ENCODE measurements at places on chromosomes 5 and 9.

GRCh38 chr5:67004730-67005350 lies 191.8 kb downstream of the CD180 start:
- DNase-seq, result no peak

GRCh38 chr9:114266969-114267368 lies 55.9 kb upstream of the ORM1 start:
- no peak for DNase-seq

DNA sequence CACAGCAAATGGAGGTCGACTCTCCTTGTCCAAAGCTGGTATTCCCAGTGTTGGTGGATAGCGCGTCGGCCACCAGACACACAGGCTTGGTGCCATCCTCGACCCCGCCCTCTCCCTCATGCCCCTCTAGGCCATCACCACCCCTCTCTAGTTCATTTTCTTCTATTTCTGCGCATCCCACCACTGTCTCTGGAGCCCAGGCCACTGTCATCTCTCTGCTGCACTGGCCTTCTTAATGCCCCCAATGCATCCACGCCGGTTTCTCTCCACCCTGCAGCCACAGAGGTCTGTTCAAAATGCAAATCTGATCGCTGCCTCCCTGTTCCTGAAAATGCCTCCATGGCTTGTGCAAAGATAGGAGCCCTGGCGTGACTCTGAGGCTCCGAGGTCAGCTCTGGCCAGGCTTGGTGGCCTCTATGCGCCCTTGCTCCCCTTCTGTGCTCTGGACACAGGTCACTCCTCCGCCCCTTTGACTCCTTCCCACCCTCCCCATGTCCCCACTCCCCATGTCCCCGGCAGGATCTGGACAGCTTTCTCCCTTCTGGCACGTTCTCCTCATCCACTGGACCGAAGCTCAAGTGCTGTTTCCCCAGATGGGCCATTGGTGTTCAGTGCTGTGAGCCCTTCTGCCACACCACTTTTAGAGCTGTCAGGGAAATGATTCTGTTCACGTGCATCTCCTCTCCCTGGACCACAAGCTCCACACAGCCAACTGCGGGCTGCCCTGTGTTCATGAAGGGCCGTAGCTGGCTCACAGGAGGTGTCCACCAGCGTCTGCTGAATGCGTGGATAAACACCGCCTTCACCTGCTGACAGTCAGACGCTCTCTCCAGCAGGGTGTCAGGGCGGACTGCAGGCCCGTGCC lies 59.5 kb upstream of the RNF130 start:
- DNase-seq, result no peak

- peak; percentile 91 for DNase-seq
Observed at GRCh38 chr9:127937388-127938297, at the start of gene DPM2. TSS of gene DPM2 (minus strand) at chr9:127937854. CDS start at chr9:127937820, 34 bp downstream.

GRCh38 chr5:169165052-169165451 lies 135.9 kb downstream of the SLIT3 start:
- DNase-seq, result no peak

GRCh38 chr5:20605732-20606525 lies 617.9 kb upstream of the CDH18 start:
- no peak for DNase-seq

GRCh38 chr9:87346061-87346665 lies 151.5 kb upstream of the DAPK1 start:
- no peak for DNase-seq

- DNase-seq, result no peak
Observed at GRCh38 chr9:14097666-14098415, 216.1 kb downstream of the NFIB start.

- DNase-seq, result no peak
Observed at GRCh38 chr5:173294673-173295320, 33.4 kb downstream of the STC2 start.

GRCh38 chr9:88462191-88462590 lies 72.8 kb upstream of the NXNL2 start:
- no peak for DNase-seq

DNA sequence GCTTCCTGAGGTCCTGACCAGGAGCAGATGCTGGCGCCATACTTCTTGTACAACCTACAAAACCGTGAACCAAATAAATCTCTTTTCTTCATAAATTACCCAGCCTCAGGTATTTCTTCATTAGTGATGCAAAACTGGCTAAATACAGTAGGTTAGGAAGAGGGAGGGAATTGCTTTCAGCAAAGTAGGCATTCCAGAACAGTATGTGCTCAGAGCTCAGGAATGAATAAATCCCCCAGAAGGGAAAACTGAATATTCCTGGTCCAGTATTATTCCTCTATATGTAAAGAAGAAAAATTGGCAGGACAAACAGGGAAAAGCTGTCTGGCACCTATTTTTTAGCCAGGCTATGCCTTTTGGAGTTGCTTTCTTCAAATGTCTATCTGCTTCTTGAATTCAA lies 577.1 kb downstream of the PSAT1 start:
- DNase-seq, result no peak

- DNase-seq, result no peak
Observed at GRCh38 chr5:2556375-2556966, 195.0 kb downstream of the IRX2 start.

DNA sequence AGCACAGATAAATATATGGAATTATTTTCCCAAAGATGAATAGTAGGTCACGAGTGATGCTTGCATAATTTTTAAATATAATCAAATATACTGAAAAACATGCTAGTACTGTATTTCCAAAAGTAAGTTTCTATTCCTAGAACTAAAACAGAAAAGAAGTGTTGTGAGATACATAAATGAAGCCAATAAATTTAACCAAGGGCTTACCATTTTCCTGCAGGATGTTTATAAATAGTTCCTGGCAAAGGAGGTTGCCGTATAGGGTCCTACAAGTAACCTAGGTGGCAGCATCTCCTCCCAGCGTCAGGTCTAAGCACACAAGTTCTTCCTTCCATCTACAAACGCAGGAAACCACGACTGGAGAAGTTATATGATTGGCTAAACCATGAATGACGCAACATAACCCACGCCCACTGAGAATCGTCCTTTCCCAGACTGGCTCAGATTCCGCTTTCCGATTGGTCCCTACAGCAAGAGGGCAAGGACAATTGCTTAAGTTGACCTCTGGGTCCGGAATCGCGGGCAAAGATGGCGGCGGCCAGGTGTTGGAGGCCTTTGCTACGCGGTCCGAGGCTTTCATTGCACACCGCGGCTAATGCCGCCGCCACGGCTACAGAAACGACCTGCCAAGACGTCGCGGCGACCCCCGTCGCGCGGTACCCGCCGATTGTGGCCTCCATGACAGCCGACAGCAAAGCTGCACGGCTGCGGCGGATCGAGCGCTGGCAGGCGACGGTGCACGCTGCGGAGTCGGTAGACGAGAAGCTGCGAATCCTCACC lies at the start of gene MRPS30:
Gene MRPS30, plus strand, starts transcription at position 513 of the 780 bp plus-strand sequence. Its CDS starts 16 bp downstream, at position 529.
- DNase-seq, result peak; percentile 85
